ENCODE measurements at places on chromosomes 3 and 15.

- DNase-seq = no peak
Observed at GRCh38 chr3:58471025-58471887, 20.6 kb upstream of the KCTD6 start.

- DNase-seq = no peak
Observed at GRCh38 chr15:65421360-65422215, 1.2 kb downstream of the IGDCC4 start.

- no peak for DNase-seq
Observed at GRCh38 chr3:27345493-27345892, 23.7 kb downstream of the NEK10 start.

DNA sequence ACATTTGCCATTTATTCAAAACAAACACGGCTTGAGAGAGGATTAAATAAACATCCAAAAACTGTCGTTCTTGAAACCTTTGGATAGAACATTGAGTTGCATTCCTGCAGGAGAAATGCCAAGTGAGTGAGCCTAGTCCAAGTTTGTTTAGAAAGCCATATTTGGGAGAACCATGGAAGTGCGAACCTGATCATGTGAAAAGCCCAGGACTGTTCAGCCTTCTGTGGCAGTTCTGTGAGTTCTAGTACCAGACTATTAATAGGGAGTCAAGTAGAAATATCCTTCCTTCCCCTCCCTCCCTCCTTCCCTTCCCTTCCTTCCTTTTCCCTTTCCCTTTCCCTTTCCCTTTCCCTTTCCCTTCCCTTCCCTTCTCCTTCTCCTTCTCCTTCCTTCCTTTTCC lies 470.4 kb downstream of the LPP start:
- no peak for DNase-seq

DNA sequence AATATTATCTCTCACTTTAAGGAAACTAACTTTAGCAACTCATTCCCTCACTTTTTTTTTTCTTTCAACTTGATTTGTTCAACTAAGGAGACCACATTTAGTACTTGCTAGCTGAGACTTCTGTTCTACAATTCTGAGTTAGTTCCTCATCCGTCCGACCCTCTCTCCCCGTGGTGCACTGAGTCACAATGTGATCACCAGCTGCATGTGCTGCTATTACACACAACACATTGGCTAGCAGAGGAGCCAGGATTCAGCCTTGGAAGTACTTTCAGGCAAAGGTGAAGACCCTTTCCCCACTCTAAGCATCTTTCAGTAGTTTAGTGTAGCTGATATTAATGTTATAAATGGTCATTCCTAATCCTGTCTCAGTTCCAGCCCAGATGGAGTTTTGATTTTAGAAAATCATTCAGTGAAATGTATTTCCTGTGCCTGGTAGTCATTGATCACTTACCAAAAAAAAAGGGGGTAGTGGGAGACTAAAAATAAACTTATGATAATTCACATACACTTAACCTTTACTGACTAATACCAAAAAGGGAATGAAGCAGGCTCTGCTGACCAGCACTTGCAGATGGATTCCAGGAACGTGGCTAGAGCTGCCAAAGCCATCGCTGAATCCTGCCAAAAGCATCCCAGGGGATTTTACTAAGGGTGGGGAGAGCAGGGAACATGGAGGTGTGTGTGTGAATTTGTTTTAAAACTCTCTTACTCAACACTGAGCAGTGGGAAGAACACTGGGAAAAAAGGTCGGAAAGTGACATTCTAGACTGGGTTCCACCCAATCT lies 424.8 kb downstream of the LPP start:
- DNase-seq = no peak
